Nephron progenitor cell (in vitro differentiated cells): ENCODE measurements at places on chromosomes 13 and 19.

GRCh38 chr13:95457294-95457693 is 95.2 kb upstream of the CLDN10 start:
- no peak for DNase-seq

GRCh38 chr13:79724348-79725103 is 243.6 kb downstream of the NDFIP2 start:
- DNase-seq: no peak

GRCh38 chr13:113995051-113995601 is 21.2 kb upstream of the C13orf46 start:
- peak; percentile 46 for DNase-seq

DNA sequence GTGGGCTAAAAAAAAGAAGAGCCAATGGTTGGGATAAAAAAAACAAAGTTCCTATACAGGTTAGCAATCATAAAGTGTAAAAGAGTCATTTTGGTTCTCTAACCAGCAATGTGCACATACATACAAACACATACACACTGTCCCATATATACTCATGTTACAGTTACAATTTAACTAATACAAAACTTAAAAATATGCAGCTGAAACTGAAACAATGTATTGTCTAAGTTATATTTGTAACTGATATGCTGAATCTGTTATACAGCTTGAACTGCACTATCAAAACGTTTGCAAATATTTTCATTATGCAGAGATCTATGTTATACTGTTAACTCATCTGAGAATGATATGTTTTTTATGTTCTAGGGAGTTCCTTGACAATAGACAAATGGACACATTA is 173.7 kb downstream of the KLF12 start:
- no peak for DNase-seq

DNA sequence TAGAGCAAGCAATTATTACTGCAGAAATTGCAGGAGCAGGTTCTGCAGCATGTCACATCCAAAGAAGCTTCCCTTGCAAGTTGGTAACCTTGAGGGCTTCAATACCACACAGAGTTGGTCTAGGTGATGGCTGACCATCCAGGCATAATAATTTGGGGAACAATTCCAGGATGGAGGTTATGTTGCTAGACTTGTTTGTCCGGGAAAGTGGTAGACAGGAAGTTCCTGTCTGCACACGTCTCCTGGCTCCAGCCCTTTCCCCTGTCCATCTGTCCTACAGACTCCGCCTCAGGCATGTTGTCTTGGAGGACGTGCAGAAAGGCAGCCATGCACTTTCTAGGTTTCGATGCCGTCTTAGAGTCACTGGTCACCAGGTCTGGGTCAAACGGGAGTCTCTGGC is 26.0 kb downstream of the DPRX start:
- DNase-seq: no peak

- DNase-seq: no peak
Measured at GRCh38 chr19:23980805-23981204, 66.1 kb downstream of the ZNF726 start.

DNA sequence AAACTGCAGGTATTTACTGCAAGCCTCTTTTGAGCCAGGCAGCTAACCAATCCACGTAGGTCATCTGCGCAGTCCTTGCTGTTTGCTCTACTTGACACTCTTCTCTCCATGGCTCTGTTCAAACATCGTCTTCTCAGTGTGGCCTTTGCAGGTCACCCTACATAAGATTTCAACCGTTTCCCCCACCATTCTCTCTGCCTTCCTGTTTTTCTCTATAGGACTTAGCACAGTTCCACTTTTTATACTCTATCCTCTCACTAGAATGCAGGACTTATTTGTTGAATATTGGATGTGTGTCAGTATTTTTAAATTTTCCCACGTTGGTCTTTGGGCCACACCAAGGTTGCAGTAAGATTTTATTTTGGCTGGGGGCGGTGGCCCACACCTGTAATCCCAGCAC is 1.7 kb upstream of the FBXW9 start:
- no peak for DNase-seq

DNA sequence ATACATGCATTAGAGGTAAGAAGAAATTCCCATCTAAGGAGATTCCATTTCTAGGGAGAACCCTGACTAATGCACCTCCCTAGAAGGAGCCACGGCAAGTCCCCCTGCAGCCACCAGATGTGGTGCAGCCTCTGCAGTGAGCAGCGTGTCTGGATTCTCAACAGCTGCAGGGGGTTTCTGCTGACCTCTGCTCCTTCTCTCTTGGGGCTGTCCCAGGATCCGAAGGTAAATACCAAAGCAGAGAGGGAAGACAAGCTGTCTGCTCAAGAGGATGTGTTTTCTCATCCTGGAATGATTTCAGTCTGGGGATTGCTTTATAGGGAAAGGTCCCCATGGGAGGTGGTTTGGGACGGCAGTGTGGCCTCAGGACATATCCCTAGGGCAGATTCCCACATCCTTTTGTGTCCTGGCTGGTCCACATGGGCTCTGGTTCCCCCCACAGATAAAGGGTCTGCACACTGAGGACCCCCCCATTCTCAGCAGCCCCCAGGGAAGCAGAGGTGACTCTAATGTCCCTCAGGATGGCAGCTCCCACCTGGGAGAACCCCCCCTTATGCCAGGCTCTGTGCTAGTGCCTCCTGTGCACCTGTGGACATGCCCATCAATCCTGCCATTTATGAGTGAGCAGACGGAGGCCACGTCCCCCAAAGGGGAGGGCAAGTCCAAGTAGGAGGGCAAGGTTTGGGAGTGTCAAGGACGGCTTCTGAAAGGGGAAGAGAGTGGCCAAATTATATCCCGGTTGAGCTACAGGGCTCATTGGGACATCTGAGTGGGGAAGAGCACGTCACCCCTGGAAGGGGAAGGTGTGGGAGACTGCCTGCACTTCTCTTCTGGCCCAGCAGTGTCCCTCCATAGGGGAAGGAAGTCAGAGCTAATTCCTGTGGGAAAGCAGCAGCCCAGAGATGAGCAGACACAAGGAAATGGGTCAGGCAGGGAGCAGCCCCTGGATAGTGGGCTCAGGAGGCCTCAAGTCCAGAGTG is 10.2 kb upstream of the OR10H5 start:
- DNase-seq: no peak

DNA sequence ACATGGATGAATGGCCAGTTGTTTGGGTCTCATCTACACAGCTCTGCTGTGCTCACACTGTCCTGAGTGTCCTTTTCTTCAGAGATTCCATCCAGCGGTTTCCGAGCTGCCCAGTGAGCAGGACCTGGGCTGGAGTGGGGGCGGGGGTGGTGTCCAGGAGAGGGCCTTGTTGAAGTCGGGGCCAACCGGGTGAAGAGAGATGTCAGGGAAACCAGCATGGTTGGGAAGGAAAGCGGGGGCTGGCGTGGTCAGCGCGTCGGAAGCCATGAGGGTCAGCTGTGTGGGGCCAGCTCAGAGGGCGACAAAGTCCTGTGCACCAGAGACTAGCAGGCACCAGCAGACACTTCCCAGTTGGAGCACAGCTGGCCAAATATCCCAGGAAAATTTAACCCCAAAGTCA is 37.8 kb upstream of the SOX1 start:
- no peak for DNase-seq

DNA sequence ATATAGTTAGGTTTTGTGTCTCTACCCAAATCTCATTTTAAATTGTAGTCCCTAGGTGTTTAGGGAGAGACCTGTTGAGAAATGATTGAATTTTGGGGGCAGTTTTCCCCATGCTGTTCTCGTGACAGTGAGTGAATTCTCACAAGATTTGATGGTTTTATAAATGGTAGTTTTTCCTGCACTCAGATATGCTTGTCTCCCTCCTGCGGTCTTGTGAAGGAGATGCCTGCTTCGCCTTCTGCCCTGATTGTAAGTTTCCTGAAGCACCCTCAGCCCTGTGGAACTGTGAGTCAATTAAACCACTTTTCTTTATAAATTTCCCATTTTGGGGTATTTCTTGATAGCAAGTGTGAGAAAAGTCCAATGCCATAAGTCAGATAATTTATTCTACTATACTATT is 1977.5 kb upstream of the PCDH20 start:
- no peak for DNase-seq

DNA sequence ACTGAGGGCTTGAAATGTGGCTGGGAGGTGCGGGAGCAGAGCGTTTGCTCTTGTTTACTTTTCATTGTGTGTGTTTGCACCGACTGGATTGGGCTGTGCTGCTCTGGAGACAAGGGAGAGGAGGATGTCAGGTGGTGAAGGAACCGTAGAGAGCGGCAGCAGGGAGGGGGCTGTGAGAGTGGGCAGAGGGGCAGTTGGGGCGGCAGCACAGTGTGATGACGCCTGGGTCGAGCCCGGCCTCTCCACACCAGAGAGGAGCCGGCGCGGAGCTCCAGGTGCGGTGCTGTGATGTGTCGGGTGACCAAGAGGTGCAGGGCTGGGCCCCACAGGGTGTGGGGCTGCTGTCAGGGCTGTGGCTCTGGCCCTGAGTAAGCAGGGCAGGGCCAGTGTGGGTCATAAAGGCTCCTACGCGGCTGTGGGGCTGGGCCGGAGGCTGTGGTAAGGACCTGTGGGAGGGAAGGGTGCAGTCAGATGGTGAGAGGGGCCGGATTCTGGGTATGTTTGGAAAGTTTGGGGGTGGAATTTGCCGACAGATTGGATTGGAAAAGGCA is 10.5 kb downstream of the NAXD start:
- no peak for DNase-seq

DNA sequence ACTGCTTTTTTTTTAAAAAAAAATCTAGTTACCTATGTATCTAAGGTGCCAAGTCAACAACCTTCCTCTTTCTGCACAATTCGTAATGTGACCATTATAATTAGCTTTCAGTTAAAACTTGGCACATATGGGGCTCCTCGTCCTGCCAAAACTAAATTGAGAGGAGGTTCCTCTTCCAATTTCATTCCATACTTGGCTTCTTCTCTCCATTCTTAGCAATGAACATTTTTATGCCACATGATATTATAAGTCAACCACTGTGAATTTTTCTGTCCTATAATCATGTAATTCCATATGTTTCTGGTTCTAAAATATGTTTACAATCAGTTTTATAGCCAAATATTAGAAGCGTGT is 177.0 kb downstream of the DCLK1 start:
- no peak for DNase-seq

DNA sequence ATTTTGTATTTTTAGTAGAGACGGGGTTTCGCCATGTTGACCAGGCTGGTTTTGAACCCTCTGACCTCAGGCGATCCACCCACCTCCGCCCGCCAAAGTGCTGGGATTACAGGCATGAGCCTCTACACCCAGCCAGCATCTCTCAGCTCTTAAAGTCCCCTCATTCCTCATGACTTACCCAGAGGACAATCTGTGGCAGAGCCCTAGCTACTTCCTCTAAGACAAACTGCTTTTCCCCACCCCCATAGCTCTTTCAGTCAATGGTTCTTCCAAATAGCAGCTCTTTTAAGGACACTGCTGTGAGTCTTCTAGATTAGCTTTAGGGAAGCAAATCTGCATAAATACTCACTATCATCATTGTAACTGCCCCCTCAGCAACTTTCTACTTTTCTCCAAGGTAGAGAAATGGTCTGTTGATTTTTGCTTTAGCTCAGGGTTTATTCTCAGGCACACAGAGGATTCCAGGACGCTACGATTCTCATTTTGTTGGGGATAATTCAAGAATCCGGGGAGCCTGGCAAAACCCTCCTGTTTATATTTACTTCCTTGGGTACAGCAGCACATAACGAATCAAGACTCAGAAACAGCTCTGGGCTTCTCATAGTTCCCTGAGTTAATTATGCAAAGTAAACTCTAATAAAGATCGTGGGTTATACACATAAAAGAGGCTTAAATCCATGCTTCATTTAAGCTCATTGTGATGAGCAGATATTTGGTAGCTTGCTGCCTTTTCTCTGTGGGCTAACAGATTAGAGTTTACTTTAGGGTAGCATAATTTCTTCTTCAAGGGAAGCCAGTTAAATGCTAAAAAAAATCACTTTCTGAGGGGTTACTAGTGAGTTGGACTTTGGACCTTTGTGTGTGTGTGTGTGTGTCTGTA is 357.4 kb downstream of the TDRD3 start:
- no peak for DNase-seq

DNA sequence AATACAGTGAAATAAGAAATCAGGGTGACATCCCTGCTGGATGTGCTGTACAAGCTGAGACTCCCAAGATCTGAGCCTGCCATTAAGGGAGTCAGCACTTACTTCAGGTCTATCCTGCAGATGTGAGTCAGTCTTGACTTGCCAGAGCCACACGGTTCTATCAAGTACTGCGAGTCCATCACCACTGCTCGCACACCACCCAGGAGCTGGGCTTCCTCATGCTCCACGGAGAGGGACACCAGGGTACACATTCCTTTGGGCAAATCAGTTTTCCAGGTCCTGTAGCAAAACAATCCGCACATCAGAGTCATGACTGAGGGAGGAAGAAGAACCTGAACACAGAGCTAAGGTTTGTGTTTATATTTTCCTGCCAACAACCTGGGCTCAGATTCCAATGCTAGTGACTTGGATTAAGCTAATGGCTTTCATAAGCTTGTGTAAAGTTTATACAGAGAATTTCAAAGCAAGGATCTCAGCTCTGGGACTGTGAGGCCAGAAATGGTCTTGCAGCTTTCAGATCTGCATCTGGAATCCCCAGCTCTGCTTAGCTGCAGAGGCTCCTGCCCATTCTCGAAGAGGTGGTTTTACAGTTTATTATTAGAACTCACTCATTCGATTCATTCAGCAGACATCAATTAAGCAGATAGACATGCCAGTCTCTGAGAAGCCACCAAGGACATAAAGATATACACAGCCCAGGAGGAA is 90.6 kb downstream of the KL start:
- DNase-seq: no peak

DNA sequence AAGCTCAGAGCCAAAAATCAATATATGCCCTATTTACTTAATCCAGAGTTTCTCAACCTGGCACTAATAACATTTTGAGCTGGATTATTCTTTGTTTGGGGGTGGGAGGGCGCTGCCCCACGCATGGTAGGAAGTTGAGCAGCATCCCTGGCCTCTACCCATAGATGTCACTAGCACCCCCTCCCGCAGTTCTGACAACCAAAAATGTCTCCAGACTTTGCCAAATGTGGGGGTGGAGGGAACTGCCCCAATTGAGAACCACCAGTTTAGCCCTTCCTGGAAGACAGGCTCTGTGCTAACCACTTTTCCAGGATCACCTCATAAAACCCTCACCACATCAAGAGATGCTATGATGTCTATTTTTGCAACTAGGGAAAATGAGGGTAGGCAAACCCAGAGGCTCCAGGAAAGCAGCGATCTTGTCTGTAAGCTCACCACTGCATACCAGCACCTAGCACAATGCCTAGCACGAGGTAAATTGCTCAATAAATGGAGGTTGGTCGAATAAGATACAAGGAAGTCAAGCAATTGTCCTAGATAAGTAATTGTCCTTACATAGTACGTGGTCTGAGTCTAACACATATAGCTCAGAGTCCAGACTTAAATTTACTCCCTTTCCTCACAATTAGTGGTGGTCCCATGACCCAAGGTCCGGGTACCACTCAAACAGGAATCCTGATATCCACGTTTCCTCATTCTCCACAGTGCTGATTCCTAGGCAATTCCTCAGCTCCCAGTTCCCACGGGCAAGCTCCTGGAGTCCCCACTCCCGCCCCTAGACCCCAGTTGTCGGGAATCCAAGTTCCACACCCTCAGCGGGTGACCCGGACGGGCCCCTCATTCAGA is 892 bp downstream of the TRIR start:
- DNase-seq: no peak
